Cerebellar cortex (tissue), 1 donor: ENCODE measurements at places on chromosomes 7 and 10.
A peak's percentile ranks its signal among the peaks of the same experiment; 100 is the strongest.

- DNase-seq = no peak
These were observed 96.6 kb upstream of the TMEM196 start for GRCh38 chr7:19869979-19870378.

- DNase-seq = no peak
These were observed 868 bp downstream of the MYO1G start for GRCh38 chr7:44977959-44978335.

GRCh38 chr10:122165484-122166276 lies 105.4 kb upstream of the BTBD16 start:
- DNase-seq = no peak

DNA sequence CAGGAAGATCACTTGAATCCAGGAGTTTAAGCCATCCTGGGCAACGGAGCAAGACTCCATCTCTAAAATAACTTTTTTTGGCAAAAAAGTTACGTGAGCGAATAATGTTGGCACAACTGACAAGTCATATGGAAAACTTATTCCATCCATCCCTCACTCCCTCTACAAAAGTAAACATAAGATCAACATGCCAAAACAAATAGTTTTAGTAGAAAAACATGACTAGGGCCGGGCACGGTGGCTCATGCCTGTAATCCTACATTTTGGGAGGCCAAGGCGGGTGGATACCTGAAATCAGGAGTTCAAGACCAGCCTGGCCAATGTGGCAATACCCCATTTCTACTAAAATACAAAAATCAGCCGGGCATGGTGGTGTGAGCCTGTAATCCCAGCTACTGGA lies 25.6 kb downstream of the SLC25A16 start:
- no peak for DNase-seq

DNA sequence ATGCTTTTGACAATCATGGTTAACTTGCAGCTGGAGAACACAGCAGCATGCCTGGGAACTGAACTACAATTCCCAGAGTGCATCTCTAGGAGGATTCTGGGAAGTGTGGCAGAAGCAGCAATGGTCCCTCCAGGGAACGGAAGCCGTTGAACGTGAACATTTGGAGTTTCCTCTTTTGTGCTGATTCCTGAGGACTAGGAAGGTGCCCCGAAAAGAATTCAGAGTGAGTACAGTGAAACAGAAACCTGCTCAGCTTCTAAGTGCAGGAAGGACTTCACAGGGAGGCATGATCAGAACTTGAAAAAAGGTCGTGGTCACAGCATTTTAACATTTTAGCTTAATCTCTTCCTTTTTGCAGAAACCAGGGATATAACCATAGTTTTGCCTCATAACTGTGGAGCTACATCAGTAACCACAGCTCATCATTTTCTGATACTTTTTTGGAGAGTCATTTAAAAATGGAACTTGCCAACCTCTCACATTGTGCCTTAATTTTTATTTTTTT lies at the start of gene NUDT13:
TSS of gene NUDT13 (plus strand) at position 111 of the 505 bp plus-strand sequence. CDS start 3,911 bp downstream, outside the sequence.
- DNase-seq = peak; percentile 88

DNA sequence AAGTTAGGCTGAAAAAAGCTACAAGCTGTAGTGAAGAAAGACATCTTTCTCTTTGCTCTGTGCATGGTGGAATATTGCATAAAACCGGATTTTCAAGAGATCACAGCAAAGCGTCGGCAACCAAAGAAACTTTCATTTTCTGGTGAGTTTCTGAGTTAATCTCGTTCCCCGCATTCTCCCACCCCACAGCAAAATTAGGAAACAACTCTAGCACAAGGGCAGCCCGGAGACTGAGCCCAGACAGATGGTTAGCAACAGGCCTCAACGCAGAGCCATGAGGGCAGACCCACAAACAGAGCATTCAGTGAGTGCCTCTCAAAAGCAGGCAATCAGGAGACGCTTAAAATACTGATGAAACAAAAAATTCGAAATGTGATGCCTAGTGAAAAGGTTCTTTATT lies 396.1 kb upstream of the KLF6 start:
- no peak for DNase-seq
